NCI-H187 treated with DMSO at 0.1 percent for 48 hours (cell line): ENCODE measurements at places on chromosomes 6 and 20.

GRCh38 chr6:79180052-79180451 lies 54.4 kb downstream of the HMGN3 start:
- DNase-seq = peak; percentile 49

GRCh38 chr6:8435093-8435844 lies at the start of gene SLC35B3:
Gene SLC35B3, minus strand, starts transcription at chr6:8435545.
- peak; percentile 56 for DNase-seq

DNA sequence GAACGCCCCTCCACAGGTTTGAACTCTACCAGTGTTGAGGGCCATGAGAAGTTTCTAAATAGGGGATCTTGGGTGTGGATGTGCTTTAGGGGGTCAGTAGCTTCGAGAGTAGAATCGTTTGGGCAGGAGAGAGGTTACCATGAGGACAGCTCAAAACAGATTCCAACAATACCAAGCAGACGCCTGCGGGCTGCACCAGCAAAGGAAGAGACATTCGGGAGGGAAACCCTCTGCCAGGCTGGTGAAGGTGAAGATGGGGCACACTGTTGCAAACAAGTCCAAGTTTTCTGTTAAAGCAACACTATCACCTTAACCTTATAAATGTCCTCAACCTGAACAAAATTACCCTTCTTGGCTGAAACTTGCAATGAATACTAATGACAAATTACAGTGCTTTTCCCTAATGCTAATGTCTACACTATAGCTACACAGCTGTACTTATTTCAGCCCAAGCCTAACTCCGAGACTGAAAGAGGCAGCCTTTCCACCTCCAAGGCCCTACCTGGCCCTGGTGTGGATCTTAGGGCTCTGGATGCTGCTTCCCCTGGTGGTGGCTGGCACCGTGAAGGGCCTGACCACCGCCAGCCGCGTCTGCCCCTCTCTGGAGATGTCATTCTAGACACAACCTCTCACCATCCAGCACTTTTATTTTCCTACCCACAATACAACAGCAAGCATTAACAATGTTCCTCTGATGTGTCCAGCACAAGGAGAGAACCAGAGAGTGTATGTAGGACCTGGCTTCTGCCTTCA lies 80.1 kb downstream of the DLL1 start:
- DNase-seq = no peak

DNA sequence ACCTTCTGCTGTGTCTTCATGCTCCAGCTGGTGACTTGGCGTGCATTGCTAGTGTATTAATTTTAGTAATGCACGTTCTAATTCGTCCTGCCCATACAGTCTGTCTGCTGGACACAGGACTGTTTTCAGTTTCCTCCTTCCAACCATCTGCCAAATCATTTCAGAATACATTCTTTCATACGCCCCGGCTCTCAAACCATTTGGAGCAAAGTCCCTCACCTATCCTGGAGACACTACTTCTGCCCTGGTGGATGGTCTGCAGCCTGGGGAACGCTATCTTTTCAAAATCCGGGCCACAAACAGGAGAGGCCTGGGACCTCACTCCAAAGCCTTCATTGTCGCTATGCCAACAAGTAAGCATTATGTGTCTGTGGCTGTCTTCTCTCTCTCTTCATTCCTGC lies 60.5 kb downstream of the FNDC1 start:
- no peak for DNase-seq

- no peak for DNase-seq
These were observed 78.5 kb downstream of the WDR27 start for GRCh38 chr6:169623343-169623742.

GRCh38 chr6:12126051-12126450 lies 113.9 kb downstream of the HIVEP1 start:
- DNase-seq = no peak

DNA sequence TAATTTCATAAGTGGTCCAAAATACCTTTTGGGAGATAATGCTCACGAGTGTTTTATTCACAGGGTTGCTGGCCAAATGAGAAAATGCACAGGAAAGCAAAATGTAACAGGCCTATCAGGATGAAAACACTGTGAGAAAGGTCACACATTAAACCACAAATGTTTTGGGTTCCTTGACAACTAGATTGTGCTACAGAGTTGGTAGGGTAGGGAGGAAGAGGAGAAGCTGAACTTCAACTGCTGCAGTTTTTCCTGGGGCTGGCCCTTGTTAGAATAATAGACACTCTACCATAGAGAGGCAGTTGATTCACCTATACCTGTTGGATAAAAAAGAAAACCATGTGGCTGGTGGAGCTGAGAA lies 28.1 kb upstream of the PAQR8 start:
- no peak for DNase-seq

DNA sequence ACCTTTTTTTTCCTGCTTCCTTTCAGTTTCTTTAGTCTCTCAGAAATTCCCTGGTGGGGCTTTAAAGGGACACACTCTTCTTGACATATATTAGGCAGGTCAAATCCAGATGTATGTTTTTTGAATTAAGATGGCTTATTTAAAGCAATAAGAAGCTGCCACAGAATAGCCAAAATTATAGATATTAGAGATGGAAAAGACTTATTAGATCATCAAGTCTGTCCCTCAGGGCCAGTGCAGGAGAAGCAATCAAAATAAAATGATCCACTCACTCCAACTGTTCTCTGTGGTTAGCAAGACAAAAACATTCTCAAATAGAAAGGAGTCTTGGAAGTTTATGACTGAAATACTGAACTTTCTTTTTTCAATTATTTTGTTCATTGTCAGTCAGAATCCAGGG lies 462.8 kb downstream of the CDC5L start:
- no peak for DNase-seq

- DNase-seq = no peak
These were observed 19.0 kb upstream of the TLDC2 start for GRCh38 chr20:36856691-36857635.

- no peak for DNase-seq
These were observed at the start of gene UNC5CL for GRCh38 chr6:41039060-41039998. Gene UNC5CL, minus strand, starts transcription at chr6:41039221. Its CDS starts 4,147 bp downstream, at chr6:41035074.

DNA sequence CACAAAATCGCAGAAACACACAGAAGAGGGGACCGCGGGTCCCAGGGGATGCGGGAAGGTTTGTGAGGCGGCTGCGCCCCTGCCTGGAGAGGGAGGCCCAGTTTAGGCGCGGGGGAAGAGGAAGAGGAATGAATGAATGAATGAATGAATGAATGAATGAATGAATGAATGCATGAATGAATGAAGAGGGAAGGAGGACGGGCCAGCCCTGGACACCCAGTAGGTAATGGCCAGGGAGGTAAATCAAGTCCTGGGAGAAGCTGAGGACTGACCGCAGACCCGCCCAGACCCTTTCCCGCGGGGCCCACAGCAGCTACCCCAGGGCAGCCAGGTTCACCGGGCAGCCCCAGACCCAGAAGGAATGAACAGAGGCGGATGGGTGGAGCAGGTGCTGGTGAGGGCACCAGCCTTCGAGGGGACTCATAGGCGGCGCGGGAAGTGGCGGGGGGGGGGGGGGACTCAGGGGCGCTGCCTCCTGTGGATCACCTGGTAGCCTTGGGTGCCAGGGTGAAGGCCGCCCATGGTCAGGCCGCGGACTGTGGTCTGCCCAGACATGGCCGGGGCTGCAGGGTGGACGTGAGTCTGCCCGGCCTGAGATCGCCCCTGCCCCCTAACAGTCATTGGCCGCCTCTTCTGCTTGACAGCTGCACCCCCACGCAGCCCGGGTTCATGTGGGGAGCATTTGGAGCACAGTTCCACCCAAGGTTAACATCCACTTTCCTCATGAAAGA lies 192.0 kb upstream of the PDE10A start:
- no peak for DNase-seq

DNA sequence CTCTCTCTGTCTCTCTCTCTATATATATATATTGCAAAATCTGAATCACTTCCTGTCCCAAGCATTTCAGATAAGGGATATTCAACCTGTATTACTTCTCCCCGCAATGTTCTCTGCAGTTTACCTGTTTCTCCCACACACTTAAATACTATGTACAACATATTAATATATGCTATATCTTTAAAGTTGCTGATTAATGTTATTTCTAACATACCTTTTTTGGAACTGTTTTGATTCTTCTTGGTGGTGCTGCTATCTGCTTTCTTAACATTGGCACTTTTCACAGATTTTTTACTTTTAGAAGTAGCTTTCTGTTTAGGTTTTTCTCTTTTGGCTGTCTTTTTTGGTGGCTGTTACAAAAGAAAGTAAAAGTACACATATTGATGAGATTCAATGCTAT lies 27.2 kb downstream of the DEK start:
- DNase-seq = no peak

DNA sequence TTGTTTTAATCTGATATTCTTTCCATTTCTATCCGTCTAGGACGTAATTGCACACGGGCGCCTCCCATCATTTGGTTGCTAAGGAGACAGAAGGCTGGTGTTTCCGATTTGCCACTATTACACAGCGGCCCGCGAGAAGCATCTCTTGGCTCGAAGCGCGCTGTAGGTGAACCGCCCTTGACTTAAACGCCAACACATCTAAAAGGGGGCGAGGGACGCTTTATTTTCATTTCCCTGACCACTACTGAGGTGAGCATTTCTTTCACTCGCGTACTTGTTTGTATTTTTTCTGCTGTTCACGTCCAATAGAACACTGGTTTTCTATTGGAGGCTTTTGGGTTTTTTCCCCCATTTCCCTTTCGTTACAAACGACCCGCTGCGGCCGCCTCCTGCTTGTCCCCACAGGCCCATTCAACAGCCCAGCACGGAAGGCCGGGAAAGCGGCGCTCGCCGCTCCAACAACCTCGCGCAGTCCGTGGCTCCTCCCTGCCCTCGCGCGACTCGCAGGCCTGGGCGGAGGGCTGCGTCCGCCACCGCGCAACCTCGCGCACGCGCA lies 505 bp upstream of the WRNIP1 start:
- peak; percentile 45 for DNase-seq
